ENCODE measurements at places on chromosomes 6 and 20.

DNA sequence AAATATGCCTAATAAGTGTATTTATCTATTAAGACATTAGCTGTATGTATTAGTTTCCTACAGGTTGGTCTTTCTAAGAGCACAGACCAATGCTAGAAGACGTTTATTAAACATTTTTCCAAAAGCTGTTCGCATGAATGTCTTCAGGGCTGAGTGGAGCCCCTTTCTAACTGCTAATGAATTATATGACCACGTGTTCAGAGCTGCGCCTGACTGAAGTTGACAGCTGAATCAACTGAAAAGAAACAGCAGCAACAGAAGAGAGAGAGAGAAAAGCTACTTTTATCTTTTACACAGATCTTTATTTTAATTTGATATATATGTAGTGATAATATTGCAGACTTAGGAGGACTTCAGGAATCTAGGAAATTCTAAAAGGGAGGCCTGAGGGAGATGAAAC is 75.2 kb upstream of the ARID1B start:
- DNase-seq = no peak

GRCh38 chr6:32983493-32983848 is 15.1 kb downstream of the BRD2 start:
- no peak for DNase-seq

- DNase-seq = no peak
Observed at GRCh38 chr20:48209102-48209501, 423.8 kb upstream of the SULF2 start.

- no peak for DNase-seq
Observed at GRCh38 chr6:61869632-61870400, 416.2 kb downstream of the KHDRBS2 start.

GRCh38 chr20:56299362-56299761 is 50.8 kb downstream of the MC3R start:
- DNase-seq = no peak

DNA sequence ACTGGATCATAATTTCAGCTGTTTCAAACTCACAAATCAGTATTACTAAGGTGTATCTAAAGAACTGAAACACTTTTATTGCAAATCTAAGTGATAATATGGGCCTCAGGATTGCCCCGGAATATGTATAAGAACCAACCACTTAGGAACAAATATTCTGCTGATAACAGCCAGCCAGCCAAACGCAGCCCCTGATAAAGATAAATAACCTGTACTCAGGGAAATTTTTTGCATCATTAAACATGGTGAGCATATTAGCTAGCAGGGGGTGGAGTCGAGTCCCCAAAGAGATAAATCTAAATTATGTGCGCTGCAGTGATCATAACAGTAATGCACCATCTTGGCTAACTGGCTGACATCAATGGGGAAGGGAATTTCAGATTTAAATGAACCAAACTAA is 410.2 kb upstream of the MAP3K7 start:
- DNase-seq = no peak

DNA sequence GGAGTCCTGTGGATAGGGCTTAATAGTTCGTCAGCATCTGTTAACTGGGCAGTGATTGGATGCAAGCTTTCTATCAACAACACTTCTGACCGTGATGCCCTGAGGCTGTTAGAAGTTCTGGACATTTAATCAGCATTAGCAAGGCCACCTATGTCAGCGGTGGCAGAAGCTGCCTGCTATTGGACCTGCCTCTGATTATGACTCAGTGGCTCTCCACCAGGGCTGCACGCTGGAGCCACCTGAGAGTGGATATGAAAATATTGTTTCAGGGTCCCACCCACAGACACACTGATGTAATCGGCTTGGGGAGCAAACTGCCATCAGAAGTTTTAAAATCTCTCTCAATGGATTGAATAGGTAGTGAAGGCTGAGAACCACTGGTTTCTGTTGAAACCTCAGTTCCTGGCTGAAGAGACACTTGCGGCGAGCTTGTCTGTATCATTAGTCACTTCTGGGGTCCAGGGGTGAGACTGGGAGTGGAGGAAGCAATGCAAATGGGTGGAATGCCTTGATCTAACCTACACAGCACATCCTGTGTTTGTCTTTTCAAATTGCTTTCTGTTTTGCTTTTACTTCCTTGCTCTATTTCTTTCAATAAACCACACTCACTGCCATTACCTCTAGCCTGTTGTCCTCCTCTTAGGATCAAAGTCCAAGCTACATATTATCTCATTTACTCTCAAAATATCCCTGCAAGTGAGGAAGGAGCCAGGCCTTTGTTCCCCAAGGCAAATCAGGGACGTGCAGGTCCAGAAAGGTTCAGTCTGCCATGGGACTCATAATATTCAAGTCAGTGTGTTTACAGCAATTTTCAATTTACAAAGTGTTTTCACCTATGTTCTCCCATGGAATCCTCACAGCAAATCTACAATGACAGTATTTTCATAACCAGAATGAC is 4.2 kb downstream of the CLIC5 start:
- DNase-seq = no peak

GRCh38 chr20:5178046-5178445 is 51.2 kb downstream of the CDS2 start:
- no peak for DNase-seq

- DNase-seq = no peak
Observed at GRCh38 chr6:68296126-68296525, 339.0 kb upstream of the ADGRB3 start.

DNA sequence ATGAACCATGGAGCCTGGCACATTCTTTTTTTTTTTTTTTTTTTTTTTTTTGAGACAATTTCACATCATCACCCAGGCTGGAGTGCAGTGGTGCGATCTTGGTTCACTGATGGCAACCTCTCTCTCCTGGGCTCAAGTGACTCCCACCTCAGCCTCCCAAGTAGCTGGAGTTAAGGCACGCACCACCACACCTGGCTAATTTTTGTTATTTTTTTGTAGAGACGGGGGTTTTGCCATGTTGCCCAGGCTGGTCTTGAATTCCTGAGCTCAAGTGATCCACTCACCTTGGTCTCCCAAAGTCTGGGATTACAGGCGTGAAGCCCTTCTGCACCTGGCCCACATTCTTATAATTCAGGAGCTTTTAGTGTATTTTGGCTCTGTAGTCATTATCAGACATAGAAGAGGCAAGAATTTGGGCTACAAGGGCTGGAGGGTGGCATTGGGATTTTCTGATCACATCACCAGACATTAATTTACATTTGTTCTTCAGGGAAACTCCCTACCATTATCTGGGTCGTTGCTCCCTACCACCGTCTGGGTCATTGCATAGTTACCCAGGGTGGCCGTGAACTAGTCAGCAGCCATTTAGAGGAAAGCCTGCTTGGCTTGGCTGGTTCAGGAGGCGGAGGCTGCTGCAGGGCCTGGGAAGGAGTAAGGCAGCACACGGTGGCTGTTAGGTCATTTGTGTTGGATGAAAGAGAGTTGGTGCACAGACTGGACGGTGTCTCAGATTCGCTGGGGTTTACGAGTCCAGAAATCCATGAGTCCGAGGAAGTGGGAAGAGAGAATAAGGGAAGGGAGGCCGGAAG is 17.6 kb downstream of the ARID1B start:
- no peak for DNase-seq

- no peak for DNase-seq
Observed at GRCh38 chr20:32585586-32586127, 524 bp upstream of the NOL4L start.

- DNase-seq = no peak
Observed at GRCh38 chr6:107399935-107400334, 59.4 kb downstream of the PDSS2 start.

DNA sequence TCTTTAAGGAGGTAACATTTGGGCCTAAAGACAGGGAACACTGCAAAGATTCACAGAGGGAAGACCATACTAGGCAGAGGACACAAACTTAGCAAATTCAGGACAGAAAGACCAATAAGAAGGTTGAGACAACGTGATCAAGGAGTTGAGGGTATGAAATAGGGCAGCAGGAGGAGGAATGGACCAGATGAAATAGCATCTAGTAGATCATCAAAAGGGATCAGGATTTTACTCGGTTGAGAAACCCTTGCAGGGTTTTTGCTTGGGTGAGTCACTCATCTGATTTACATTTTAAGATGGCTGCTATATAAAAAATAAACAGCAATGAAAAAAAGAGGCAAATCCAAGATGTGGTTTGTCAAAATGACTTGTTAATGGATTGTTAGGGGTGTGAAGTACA is 4.7 kb downstream of the BCLAF1 start:
- peak; percentile 5 for DNase-seq

- DNase-seq = no peak
Observed at GRCh38 chr20:10129749-10130148, 88.9 kb upstream of the SNAP25 start.

GRCh38 chr6:6006428-6007365 is at the start of gene NRN1:
NRN1 (minus strand) TSS chr6:6006925; CDS start chr6:6006749, 176 bp downstream.
- no peak for DNase-seq

DNA sequence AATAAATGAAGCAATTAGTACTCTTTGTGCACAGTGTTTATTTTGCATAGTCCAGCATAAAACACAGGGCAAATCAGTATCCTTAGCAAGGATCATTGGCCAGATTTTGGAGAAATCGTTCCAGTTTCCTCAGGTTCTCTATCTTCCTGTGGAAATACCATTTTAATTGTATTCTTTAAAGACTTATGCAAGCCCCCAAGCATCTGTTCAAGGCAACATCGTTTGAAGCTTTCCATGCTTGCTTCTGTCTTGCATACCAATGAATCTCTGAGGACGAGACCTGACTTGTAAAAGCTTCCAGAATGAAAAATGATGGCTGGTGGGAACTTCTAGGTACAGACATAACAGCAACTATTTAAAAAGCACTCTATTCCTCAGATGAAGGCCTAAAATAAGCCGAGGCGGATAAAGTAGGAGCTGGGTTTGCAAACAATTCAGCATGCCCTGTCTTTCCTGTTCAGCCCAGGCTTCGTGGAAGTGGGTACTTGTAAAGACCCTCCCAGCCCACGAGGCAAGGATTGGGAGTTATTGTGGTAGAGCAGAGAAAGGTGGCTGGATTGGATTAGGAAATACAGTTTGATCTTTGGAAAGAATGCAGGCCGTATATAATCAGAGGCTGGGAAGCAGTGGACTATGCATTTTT is 21.6 kb downstream of the NRSN1 start:
- DNase-seq = no peak

GRCh38 chr20:5003626-5004025 is 2.3 kb upstream of the SLC23A2 start:
- DNase-seq = no peak

GRCh38 chr20:63553933-63554290 is at the start of gene FNDC11:
FNDC11 (plus strand) TSS chr20:63554159; CDS start chr20:63555664, 1,505 bp downstream.
- no peak for DNase-seq

DNA sequence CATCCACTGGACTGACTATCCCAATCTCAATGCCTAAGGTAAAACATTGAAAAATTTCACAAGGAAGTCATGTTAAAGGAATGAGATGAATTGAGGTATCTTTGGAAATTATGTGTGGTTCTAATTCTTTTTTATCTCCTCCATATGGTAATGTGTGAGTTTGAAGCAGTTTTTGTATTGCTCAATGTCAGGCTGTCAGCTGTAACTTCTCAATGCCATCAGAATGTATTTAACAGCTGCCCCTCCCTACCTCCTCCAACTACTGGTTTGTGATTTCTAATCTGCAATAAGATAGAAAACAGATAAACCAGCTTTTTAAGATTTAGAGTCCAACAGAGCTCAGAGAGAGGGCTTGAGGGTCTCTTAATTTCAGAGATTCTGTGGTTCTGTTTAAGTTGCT is 1005.8 kb upstream of the ADGRB3 start:
- DNase-seq = no peak

GRCh38 chr6:33589731-33590530 is 9.9 kb upstream of the BAK1 start:
- DNase-seq = peak; percentile 35

DNA sequence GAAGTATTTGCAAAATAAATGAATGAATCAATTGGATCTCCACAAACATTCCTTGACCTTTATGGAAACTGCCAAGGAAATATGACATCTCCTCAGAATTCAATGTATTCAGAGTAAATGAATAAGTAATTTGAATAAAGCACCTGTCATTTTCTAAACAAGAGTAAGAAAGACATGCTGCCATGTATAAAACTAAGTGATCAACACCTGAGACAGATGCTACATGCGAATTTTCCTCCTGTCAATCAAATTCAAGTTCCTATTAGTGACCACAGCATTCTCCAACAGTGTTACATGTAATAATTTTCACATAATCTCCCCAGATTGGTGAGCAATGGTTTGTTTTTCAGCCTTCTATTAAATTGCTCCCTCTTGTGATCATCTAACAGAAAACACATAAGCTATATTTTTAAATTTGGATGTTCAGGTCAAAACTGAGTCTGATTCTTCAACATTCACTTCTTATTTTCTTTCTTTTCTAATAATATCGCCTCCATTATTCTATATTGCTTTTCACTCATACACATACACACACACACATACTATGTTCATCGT is 163.2 kb upstream of the RNF217 start:
- DNase-seq = no peak

DNA sequence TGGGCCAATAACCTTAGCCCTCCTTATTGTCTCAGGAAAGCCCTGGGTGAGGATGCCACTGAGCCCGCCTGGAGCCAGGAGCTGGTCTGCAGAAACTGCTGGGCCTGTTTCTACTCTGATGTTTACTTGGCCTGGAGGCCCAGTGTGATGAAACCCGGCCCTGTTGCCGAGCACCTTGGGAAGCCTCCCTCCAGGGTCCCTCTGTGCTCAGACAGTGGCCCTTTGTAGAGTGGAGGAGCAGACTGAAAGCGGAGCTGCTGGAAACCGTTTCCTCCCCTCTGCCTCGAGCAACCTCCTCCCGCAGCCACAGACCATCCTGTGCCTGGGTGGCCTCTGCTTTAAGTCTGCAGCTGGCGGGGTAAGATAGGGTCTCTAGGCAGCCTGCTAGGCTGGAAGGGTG is 84.1 kb upstream of the EPB41L1 start:
- DNase-seq = no peak

DNA sequence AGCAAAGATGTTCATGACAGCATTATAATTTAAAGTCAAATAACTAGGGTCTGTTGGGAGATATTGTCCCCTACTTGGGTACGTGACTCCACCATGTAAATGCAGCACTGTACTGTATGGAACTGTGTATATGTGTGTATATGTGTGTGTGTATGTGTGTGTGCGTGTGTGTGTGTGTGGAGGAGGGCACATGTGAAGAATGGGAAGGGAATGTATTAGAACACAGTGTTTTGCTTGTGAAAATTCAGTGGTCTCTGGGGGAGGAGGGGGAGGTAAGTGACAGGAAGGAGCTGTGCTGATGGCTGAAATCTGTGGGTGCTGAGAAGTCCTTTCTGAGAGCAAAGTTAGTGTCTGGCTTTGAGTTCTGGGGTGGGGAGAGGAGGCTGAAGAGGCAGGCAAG is 23.9 kb upstream of the VEGFA start:
- DNase-seq = no peak

- DNase-seq = no peak
Observed at GRCh38 chr6:89433252-89434149, 549 bp downstream of the ANKRD6 start.

DNA sequence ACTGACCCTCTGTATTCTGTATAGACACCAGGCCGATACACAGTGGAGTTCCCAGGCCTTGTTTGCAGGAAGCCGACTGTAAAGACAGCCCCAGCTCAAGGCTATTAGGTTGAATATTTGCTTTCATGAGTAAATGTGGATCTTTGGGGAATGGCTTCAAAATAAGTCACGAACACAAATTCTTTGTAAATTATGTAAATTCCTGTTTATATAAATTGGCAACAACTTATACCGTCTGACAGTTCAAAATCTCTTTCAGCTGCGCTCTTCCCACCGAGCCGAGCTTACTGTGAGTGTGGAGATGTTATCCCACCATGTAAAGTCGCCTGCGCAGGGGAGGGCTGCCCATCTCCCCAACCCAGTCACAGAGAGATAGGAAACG is 24.7 kb downstream of the EDN3 start:
- DNase-seq = no peak

GRCh38 chr20:44856856-44857448 is 28.6 kb upstream of the YWHAB start:
- DNase-seq = no peak
